ENCODE measurements at places on chromosomes 16 and 17.
A peak's percentile ranks its signal among the peaks of the same experiment; 100 is the strongest.

GRCh38 chr16:57999971-58000705 is at the start of gene ZNF319:
ZNF319 (minus strand) TSS chr16:58000672; CDS start chr16:57998265, 2,407 bp downstream.
- no peak for DNase-seq

DNA sequence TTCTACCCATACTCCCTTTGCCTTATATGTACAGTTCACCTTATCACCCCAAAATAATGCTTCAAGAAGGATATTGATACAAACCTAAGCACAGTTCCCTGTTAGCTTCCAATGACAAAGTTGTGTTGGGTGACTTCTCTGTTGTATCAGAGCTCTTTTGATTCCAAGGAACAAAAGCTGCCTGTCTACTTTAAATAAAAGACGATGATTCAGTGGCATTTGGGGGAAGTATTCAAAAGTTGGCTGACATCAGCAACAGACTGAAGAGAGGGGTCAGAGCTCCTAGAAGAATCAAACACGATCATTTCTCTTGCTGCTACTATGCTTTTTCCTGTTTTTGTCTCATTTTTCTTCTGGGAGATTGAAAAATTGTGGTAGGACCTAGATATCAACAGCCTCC is 69.4 kb upstream of the CA10 start:
- DNase-seq, result no peak

GRCh38 chr16:70018254-70018653 is 67.1 kb downstream of the CLEC18A start:
- peak; percentile 17 for DNase-seq

DNA sequence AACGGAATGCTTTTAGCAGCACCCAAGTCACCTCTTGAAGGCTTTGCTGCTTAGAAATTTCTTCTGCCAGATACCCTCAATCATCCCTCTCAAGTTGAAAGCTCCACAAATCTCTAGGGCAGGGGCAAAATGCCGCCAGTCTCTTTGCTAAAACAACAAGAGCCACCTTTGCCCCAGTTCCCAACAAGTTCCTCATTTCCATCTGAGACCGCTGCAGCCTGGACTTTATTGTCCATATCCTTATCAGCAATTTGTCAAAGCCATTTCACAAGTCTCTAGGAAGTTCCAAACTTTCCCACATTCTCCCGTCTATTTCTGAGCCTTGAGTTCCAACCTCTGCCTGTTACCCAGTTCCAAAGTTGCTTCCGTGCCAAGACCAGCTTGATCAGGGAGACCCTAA is 27.4 kb downstream of the TMC6 start:
- no peak for DNase-seq

Data from activated T-cell treated with anti-CD3 and anti-CD28 coated beads for 1 hour (primary cell).